Daoy (cell line): ENCODE measurements at places on chromosomes 5 and 9. TPM values are rescaled to one million over a fixed set of nuclear protein-coding genes. Genes with fewer than 3 reads are reported as not detected.

FREM1 gene
- total RNA-seq, result not detected in 2 replicates

PCDHGA2 gene
- total RNA-seq, result 0.15 and 0.74 TPM in 2 replicates

CLIC3 gene
- total RNA-seq, result 0.18 and 3.9 TPM in 2 replicates

CDC20B gene
- total RNA-seq, result not detected in 2 replicates

HSPA5 gene
- total RNA-seq, result 50.3 and 56.3 TPM in 2 replicates

ADGRV1 gene
- total RNA-seq, result 10.6 and 15.4 TPM in 2 replicates

AK8 gene
- 0.23 TPM in 1 of 2 replicates, not detected in the other for total RNA-seq

CDKN2B gene
- total RNA-seq, result not detected in 2 replicates

OR13C5 gene
- not detected in 2 replicates for total RNA-seq

PPWD1 gene
- total RNA-seq, result 39.8 and 46.3 TPM in 2 replicates

PCDHB15 gene
- 0.21 and 0.86 TPM in 2 replicates for total RNA-seq

PCDHB7 gene
- total RNA-seq, result 2.6 and 3.9 TPM in 2 replicates

SLC36A3 gene
- total RNA-seq, result not detected in 2 replicates

SIT1 gene
- not detected in 2 replicates for total RNA-seq

IL5 gene
- total RNA-seq, result not detected in 2 replicates

MCTP1 gene
- 11.3 and 14.3 TPM in 2 replicates for total RNA-seq

SNCAIP gene
- total RNA-seq, result 7.4 and 8.2 TPM in 2 replicates

CTNND2 gene
- total RNA-seq, result 4.5 and 4.9 TPM in 2 replicates

IL9 gene
- not detected in 2 replicates for total RNA-seq

CYSRT1 gene
- 0.91 TPM in 1 of 2 replicates, not detected in the other for total RNA-seq

LCNL1 gene
- total RNA-seq, result not detected in 2 replicates

CSF1R gene
- 0.11 TPM in 1 of 2 replicates, not detected in the other for total RNA-seq

ADAMTS16 gene
- total RNA-seq, result 10.7 and 11.6 TPM in 2 replicates

OR1J4 gene
- total RNA-seq, result not detected in 2 replicates

S1PR3 gene
- total RNA-seq, result 13.1 and 13.7 TPM in 2 replicates

QRFP gene
- not detected in 2 replicates for total RNA-seq

GFI1B gene
- total RNA-seq, result not detected in 2 replicates

YTHDC2 gene
- 21.3 and 31.4 TPM in 2 replicates for total RNA-seq

VLDLR gene
- total RNA-seq, result 9.5 and 14.8 TPM in 2 replicates

PRRT1B gene
- total RNA-seq, result not detected in 2 replicates

ANKRD31 gene
- 0.11 TPM in 1 of 2 replicates, not detected in the other for total RNA-seq

DBH gene
- total RNA-seq, result not detected in 2 replicates

SPINK4 gene
- not detected in 2 replicates for total RNA-seq

WDR38 gene
- 0.12 TPM in 1 of 2 replicates, not detected in the other for total RNA-seq

EIF4EBP3 gene
- total RNA-seq, result not detected in 2 replicates

MARCHF11 gene
- not detected in 2 replicates for total RNA-seq
